A549 treated with CORT108297 at 1 μM for 4 hours (cell line): ENCODE measurements at places on chromosomes 7 and 10. TPM values are rescaled to one million over a fixed set of nuclear protein-coding genes. Genes with fewer than 3 reads are reported as not detected.

The PVRIG gene
- not detected in 5 replicates for total RNA-seq

The GATA3 gene
- total RNA-seq: 4.5 to 6.0 TPM (median 5.5 TPM) in 5 replicates

The RNLS gene
- total RNA-seq: 8.0 to 9.6 TPM (median 8.7 TPM) in 5 replicates

The RGR gene
- total RNA-seq: not detected in 5 replicates

The TBC1D12 gene
- total RNA-seq: 4.8 to 5.4 TPM (median 5.3 TPM) in 5 replicates

The SH2D4B gene
- 0.03 to 0.07 TPM (median 0.05 TPM) in 3 of 5 replicates, not detected in the others for total RNA-seq

The TMEM270 gene
- total RNA-seq: 0.26 TPM in 1 of 5 replicates, not detected in the others

The DNAJB6 gene
- 82.0 to 167 TPM (median 101 TPM) in 5 replicates for total RNA-seq

The UPK3B gene
- total RNA-seq: 10.2 to 19.3 TPM (median 18.6 TPM) in 5 replicates

The GNAI1 gene
- 32.5 to 39.0 TPM (median 36.2 TPM) in 5 replicates for total RNA-seq

The MPP7 gene
- total RNA-seq: 0.07 to 0.15 TPM (median 0.11 TPM) in 5 replicates

The GRID2IP gene
- 0.02 TPM in 1 of 5 replicates, not detected in the others for total RNA-seq

The C1QL3 gene
- not detected in 5 replicates for total RNA-seq

The PPP1R3C gene
- 17.2 to 22.9 TPM (median 20.4 TPM) in 5 replicates for total RNA-seq

The PKD2L1 gene
- 0.03 to 0.07 TPM (median 0.05 TPM) in 3 of 5 replicates, not detected in the others for total RNA-seq

The ANLN gene
- 50.3 to 85.4 TPM (median 66.5 TPM) in 5 replicates for total RNA-seq

The TEX47 gene
- not detected in 5 replicates for total RNA-seq

The TUBAL3 gene
- 0.23 to 0.57 TPM (median 0.39 TPM) in 5 replicates for total RNA-seq

The MBL2 gene
- total RNA-seq: not detected in 5 replicates

The HOXA6 gene
- 1.5 to 2.2 TPM (median 1.8 TPM) in 5 replicates for total RNA-seq

The DLX6 gene
- 0.12 TPM in 1 of 5 replicates, not detected in the others for total RNA-seq

The CYP3A7 gene
- 0.06 TPM in 1 of 5 replicates, not detected in the others for total RNA-seq

The TAS2R4 gene
- total RNA-seq: 0.08 to 0.21 TPM (median 0.13 TPM) in 5 replicates

The INA gene
- 22.8 to 31.4 TPM (median 25.0 TPM) in 5 replicates for total RNA-seq

The ADRB1 gene
- 0.59 to 0.94 TPM (median 0.78 TPM) in 5 replicates for total RNA-seq

The DNAJC12 gene
- total RNA-seq: 55.1 to 79.5 TPM (median 64.3 TPM) in 5 replicates

The DENND2A gene
- 0.23 to 0.44 TPM (median 0.33 TPM) in 5 replicates for total RNA-seq

The HKDC1 gene
- 12.8 to 19.1 TPM (median 15.2 TPM) in 5 replicates for total RNA-seq
